ENCODE measurements at places on chromosomes 6 and 20.

DNA sequence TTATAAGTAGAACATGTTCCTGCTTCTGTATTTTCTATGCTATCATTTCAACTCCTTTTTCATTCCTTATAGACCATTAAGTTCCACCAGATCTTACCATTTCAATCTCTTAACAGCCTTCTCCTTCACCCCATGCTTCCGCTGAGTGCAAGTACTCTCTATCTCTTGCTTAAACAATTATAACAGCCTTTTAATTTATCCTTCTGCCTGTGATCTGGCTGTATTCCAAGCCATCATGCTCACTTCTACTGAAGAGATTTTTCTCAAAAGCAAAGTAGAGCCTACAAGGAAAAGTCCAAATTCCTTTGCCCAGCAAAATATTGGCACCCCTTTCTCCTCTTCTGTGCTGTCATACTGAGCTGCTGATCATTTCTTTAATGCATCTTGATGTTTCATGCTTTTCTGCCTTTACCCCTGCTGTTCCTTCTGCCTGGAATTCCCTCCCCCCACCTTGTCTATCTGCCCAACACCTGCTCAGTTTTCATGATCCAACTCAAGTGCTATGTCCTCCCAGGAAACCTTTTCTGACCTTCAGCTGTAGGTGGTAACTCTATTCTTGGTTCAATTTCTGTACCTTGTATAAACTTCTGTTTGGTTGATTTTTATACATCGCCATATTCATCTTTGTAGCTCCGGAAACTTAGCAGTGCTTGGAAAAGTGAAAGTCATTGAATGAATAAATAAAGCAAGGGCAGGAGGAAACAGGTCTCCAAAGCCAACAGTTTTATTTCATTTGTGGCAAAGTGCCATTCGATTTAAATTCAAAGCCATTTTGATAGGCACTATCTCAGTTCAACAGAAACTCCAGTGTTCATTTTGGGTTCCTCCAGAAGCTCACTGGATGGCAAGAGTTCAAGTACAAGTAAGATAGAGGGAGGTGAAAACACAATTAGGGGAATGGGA is 10.5 kb upstream of the BMP2 start:
- no peak for DNase-seq

- no peak for DNase-seq
These were observed 123.4 kb upstream of the AFDN start for GRCh38 chr6:167703347-167703746.

DNA sequence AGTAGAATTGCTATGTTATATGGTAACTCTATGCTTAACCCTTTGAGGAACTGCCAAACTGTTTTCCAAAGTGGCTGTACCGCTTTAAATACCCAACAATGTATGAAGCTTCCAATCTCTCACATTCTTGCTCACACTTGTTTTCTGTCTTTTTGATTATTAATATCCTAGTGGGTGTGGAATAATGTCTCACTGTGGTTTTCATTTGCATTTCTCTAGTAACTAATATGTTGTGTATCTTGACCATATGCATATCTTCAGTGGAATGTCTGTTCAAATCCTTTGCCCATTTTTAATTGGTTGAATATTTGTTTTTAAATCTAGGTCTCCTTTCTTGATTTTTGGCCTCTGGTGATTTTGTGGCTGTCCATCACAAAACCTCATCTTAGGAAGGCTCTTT is 177.8 kb upstream of the PLCB4 start:
- no peak for DNase-seq

DNA sequence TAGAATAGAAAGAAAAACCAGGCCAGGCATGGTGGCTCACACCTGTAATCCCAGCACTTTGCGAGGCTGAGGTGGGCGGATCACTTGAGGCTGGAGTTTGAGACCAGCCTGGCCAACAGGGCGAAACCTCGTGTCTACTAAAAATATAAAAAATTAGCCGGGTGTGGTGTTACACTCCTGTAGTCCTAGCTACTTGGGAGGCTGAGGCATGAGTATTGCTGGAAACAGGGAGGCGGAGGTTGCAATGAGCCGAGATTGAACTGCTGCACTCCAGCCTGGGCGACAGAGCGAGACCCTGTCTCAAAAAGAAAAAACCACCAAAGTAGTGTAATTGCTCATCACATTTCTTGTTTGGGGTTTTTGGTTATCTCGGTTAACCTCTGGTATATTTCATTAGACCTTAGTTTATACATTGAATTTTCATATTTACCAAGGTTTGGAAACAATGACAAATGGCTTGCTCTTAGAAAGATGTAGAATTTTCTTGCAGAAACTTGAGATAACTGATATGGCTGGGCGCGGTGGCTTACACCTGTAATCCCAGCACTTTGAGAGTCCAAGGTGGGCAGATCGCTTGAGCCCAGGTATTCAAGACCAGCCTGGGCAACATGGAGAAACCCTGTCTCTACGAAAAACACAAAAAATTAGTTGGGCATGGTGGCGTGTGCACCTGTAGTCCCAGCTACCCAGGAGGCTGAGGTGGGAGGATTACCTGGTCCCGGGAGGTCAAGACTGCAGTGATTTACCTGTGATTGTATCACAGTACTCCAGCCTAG is 14.2 kb downstream of the ITCH start:
- DNase-seq: no peak

- DNase-seq: no peak
These were observed 122.1 kb upstream of the PHACTR1 start for GRCh38 chr6:12594530-12594893.

DNA sequence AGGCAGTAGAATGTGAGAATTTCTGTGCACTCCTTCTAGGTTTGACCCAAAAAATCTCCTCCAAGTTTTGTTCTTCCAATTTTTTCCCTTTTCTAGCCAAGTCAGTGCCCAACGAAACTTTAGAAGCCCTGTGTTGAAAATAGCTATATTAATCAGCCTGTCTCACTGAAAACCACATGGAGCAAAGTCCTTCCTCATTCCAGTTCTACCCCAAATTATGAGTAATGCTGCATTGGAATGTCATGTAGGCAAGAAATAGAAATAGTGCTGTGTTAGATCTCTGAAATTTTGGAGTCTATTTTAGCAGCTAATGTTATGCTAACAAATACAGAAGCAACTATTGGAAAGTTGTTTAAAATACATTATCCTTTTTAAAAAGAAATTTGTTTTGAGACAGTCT is 725.5 kb downstream of the TBC1D32 start:
- DNase-seq: no peak

DNA sequence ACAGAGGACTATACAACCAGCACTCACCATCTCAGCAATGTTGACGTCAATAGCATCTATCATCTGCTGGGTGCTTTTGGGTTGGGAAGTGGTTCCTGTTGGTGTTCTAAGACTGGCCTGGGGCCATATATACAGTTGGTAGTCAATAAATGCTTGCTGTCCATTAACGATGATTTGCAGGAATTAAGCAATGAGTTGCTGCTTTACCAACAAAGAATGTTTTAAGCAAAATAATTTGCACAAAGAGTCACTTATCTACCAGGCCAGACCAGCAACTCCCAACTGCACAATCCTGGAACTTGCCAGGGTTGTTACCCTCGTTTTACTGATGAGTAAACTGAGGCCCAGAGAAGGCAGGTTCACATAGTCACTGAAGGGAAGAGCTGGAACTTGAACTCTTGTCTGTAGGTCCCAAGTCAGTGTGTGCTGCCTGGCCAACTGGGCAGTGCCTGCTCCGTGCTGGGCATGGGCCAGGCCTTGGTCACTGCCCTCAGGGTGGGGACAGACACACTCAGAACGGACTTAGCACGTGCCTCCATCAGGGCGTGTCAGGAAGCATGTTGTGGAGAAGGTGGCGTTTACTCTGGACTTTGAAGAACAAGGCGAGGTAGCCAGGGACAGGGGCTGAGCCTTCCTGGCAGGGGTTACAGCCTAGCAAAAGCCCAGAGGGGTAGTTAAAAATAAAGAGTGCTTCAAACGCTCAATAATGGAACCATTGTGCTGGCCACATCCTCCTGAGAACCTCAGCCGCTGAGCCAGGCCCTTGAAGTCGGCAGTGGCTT is 2.5 kb upstream of the SRC start:
- DNase-seq: no peak

DNA sequence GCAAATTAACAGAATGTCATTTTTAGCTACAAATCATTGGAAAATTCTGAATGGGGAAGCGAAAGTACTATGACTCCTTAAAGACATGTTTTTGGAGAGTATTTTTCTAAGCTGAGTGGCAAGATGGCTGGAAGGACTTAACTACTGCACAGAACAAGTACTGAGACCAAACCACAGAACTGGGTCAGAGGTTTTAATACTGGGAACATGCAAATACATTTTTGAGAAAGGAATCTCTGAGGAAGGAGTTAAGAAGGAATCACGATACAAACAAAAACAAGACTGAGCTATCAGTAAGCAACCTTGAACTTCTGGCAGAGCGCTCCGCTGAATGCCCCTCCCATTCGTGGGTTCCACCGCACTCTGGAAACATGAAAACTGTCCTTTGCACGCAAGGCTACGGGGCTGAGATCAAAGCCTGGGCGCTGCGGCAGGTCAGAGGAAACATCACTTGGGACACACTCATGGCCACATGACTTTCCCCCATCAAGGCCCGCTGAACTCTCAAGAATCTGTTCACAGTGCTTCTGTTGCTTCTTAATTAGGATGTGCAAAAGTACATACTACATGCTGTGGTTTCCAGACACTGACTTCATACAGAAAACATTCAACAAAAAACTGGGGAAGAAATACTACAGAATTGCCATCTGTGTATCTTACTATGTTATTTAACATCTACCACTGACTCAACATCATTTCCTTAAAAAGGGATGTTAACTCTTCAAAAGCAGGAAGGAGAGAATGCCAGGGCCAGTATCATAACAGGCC is 27.8 kb downstream of the SLC23A2 start:
- DNase-seq: peak; percentile 12

GRCh38 chr20:53255102-53255710 is 283.0 kb downstream of the TSHZ2 start:
- no peak for DNase-seq

- no peak for DNase-seq
These were observed at the start of gene EYA4 for GRCh38 chr6:133241086-133241900. EYA4 (plus strand) TSS chr6:133241357; CDS start chr6:133274781, 33,424 bp downstream.

GRCh38 chr6:136886091-136886490 is 36.0 kb upstream of the SLC35D3 start:
- no peak for DNase-seq

GRCh38 chr6:121961619-121962125 is 437.8 kb upstream of the HSF2 start:
- DNase-seq: no peak

- DNase-seq: no peak
These were observed 47.2 kb upstream of the MICB start for GRCh38 chr6:31450751-31451150.

GRCh38 chr6:3869284-3869631 is 20.1 kb downstream of the FAM50B start:
- DNase-seq: no peak

DNA sequence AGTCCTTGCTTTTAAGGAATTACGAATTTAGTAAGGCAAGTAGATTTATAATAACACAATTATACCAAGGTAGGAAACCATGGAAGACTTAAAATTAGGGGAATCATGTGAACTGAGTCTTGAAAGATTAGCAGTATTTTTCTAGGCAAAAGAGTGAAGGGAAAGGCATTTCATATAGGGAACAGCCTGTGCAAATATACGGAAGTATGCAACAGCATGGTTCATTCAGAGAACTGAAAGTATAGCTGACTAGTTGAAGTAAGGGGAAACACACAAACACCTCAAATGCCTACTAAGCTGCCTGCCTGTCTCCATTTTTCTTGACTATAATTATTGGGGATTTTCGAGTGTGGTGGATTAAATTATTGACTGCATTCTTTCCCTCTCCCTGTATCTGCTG is 39.0 kb upstream of the ECHDC1 start:
- DNase-seq: no peak

DNA sequence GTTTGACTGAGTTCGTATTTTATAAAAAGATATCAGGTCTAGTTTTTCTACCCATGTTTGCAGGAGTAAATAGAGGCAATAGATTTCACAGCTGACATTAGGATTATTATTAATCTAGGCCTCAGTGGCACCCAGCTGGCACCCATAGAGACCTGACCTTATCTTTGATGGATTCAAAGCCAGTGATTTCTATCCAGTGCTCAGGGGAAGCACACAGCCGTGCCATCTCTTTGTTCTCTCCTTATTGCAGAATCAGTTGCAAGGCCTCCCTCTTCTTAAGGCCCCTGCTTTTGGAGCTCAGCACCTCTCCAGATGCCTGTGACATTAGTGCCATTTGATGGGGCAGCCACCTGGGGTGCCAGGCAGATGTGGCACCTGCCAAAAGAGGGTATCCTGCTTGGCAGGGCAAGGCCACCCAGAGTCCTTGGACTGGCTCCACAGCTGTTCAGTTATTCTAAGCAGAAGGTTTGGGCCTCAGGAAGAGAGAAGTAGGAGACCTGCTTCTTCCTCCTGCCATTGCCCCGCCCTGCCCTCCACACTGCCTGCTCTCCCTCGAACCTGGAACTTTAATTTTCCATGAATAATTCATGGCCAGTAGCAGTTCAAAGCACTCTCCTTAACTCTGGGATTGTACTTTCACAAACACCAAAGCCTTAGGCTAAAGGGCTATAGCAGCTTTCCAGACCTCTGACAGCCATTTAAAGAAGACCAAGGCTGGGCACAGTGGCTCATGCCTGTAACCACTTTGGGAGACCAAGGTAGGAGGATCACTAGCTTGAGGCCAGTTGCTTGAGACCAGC is 206.3 kb downstream of the ZDHHC14 start:
- DNase-seq: no peak

DNA sequence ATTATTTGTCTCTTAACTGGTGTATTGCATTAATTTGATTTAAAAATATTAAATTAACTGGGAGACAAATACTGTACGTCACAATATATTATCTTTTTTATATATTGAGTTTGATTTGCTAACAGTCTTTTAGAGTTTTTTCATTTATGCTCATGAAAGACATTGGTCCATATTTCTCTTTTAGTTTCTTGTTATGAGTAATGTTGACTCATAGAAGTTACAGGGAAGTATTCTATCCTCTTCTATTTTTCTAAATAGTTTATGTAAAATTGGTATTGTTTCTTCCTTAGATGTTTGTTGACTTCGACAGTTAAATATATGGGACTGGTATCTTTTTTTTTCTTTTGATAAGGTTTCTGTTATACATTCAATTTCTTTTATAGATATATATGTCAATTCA is 1115.6 kb upstream of the CITED2 start:
- DNase-seq: no peak

- DNase-seq: no peak
These were observed 45.8 kb downstream of the SNX9 start for GRCh38 chr6:157868835-157869234.

DNA sequence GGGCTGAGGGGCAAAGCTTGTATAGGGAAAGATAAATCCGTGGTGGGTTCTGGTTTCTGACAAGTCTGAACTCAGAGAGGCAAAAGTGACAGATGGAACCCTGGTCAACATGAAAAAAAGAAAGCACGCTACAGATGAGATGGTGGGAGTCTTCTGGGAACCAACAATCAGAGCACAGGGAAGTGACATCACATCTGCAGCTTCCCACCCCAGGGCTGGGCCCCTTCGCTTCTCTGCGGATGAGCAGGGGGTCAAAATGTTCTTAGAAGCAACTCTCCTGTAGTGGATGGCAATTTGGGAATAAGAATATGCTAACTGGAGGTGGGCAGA is 129.2 kb upstream of the AKAP12 start:
- DNase-seq: no peak

All from stimulated activated CD4-positive, alpha-beta T cell treated with anti-CD3 and anti-CD28 coated beads, Interleukin-4, amount 100 ng/mL, for 4 hours (primary cell).